Urinary bladder (tissue), 4 donors: ENCODE measurements at places on chromosomes 7 and 10.

DNA sequence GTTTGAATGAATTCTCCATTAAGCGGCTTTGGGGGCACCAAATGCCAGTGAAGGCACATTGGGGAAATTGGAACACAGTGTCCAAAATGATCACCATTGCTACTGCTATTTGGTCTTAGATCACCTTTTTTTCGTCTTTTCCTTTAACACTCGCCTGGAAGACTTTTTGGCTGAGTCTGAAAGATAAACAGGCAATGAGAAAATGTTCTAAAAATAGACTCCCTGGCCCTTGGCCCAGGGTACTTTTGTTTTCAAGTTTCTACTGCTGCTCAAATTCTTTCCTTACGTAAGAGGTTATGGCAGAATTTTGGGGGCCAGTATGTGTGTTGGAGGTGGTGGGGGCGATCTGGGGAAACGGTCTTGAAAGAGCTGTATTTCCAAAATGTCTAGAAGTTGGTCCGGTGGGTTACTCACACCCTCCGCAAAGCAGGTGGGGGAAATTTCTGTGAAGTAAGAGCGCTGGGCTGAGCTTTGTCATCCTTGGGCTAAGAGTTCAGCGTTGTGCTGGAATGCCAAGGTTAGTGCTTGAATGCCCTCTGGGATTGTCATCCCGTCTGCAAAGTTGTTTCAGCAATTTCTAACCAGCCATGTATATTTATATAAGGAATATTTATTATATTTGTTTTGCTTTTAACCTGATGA lies 1.3 kb upstream of the ITPRIP start:
- no peak for DNase-seq

- no peak for DNase-seq
Observed at GRCh38 chr10:71038091-71038633, 149.8 kb upstream of the PCBD1 start.

DNA sequence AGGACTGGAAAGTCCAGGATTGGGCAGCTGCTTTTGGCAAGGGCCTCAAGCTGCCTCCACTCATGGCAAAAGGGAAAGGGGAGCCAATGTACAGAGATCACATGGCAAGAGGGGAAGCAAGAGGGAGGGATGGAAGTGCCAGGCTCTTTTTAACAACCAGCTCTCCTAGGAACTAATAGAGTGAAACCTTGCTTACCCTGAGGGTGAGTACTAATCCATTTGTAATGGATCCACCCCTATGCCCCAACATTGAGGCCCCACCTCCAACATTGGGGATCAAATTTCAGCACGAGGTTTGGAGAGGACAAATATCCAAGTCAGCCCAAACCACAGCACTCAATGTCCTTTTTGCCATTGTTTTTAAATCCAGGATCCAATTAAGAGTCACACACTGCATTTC lies 12.5 kb downstream of the HABP2 start:
- no peak for DNase-seq

GRCh38 chr7:139730746-139731612 lies 46.8 kb downstream of the HIPK2 start:
- DNase-seq: no peak

- DNase-seq: no peak
Observed at GRCh38 chr10:49187950-49188761, at the start of gene TMEM273. TSS of gene TMEM273 (minus strand) at chr10:49188391. CDS start at chr10:49188336, 55 bp downstream.

GRCh38 chr10:84337199-84337598 lies 8.8 kb downstream of the CCSER2 start:
- no peak for DNase-seq

GRCh38 chr7:71131256-71132126 lies 453 bp upstream of the GALNT17 start:
- no peak for DNase-seq

GRCh38 chr10:76236356-76236755 lies 804.9 kb downstream of the LRMDA start:
- DNase-seq: no peak

GRCh38 chr10:24449321-24449740 lies 240.4 kb downstream of the KIAA1217 start:
- DNase-seq: no peak

DNA sequence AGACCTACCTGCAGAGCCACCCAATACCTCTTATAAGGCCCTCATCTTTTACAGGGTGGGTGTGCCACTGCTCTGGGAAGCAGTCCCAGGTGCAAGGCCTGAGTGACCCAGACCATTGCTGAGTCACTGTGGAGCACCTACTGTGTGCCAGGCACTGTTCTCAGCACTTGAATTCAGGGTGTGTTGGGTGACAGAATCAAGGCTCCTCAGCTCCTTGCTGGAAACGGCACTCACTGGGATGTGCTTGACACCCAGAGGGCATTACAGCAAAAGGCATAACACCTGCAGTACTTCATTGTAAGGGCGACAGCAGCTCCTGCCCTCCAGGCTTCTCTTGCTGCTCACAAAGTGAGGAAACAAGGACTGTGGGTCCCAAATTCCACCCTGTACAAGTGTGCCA lies 7.1 kb downstream of the CAMK2B start:
- no peak for DNase-seq

DNA sequence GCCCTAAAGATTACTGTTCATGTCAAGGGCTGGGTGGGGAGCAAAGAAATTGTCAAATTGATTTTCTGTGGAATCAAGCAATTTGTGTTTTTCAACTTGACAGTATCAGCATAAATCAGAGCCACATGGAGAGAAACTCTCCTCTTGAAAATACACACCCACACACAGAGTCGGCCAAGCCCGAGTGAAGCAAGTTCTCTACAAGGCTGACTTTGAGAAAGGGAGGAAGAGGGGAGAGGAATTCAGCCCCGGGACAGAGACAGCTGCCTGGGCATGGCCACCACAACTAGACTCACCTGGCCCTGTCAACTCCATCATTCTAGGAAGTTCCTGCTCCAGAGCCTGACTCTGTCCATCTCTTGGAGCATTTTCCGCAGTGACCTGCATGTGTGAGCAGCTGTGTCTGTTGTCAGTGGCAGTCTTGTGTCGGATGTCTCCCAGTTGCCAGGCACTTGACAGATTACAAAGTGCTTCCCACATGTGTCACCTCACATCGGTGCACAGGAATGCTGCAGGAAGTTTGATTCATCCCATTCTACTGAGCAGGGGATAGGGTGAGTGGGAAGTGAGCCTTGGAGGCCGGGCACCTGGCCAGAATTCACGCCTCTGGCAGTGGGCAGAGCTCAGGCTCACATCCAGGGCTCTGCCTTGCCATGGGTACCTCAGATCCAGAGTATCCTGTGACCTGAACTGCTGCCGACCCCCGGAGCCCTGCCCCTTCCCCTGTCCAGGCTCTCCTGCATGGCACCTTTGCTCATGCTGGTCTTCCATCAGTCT lies 37.9 kb downstream of the ADAM12 start:
- DNase-seq: no peak

GRCh38 chr7:42263971-42264370 lies 27.0 kb upstream of the GLI3 start:
- DNase-seq: no peak

- DNase-seq: no peak
Observed at GRCh38 chr10:31604096-31604495, 285.1 kb downstream of the ZEB1 start.
